ENCODE measurements at places on chromosomes 7 and 10.

DNA sequence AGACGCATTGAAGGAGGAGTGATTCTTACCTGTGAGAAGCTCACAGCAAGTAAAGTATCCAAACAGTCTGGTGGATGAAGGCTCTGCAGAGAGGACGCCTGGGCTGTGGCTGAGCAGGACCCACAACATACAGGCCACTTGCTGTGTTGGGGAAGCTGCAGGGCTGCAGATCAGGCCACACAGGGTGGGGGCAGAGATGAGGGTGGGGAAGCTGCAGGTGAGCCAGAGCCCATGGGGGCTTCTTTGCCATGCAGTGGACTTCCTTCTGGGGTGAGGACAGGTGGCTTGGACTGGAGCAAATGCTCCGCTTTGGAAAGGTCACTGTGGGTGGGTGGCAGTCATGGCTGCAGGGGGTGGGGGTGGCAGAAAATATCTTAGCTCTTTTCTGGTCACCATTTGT, 214.8 kb downstream of the GLRX3 start:
- no peak for DNase-seq

DNA sequence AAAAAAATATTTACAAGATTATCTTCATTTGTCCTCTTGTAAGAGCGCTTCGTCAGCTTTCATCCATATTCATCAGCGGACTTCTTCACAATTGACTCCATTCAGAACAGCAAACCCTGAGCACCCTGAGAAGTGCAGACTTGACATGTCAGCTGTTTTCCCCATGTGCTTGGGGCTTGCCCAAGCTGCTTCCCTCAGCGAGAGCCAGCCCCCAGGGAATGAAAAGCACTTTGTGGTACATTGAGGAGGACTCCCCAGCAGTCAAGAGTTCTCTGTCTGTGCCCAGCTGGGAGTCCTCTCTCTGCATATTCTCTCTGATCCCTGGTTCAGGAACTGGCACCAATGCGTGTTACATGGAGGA, 22.7 kb downstream of the HKDC1 start:
- no peak for DNase-seq

- DNase-seq = no peak
Measured at GRCh38 chr7:157339777-157340677, 3.2 kb downstream of the DNAJB6 start.

GRCh38 chr10:84084342-84084741, 55.0 kb upstream of the GHITM start:
- DNase-seq = no peak

DNA sequence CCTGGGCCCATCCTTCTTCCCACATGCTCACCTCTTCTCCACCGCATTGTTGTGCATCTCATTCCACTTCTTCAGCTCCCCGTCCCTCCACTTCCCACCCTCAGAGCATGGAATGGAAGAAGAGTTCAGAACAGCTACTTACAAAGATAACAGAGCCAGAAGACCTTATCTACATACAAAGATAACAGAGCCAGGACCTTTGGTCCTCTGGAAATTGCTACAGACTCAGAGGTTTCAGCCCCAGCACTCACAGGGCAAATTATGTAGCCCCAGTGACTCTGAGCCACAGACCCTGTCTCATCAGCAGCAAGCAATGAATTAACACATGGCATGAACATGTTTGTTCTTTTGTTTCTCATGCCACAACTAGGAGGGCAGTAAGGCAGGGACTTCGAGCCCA, 28.7 kb upstream of the SLC29A3 start:
- no peak for DNase-seq

- DNase-seq = no peak
Measured at GRCh38 chr7:103577059-103577458, 131.1 kb upstream of the SLC26A5 start.

- no peak for DNase-seq
Measured at GRCh38 chr10:62818426-62819011, 2.4 kb upstream of the EGR2 start.

DNA sequence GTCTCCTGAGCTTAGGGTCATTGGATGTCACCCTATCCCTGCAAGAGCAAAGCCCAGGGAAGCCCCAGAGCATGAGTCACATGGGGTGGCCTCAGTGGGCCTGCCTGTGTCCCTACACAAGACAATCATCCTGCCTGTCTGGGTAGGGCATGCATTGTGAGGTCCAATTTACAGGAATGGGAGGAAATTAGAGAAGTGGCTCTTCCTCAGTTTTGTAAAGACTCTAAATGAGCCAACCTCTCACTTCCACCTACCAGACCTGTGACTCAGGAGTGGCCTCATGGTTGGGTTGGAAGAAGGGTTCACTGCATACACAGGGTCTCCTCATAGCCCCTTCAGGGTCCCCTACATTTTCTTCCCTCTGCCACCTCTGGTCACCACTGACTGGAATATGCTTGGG, 43.6 kb upstream of the SMNDC1 start:
- no peak for DNase-seq

DNA sequence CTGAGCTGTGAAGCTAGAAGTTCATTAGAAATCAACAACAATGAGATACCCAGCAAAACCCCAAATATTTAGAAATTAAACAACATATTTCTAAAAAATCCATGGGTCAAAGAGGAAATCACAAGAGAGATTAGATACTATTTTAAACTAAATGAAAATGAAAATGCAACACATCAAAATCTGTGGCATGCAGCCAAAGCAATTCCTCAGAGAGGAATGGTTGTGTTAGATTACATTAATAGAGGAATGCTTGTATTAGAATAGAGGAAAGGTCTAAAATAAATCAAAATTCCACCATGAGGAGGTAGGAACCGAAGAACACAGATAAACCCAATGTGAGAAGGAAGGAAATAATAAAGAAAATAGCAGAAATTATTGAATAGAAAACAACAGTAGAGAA, 642.1 kb upstream of the GALNT17 start:
- no peak for DNase-seq

DNA sequence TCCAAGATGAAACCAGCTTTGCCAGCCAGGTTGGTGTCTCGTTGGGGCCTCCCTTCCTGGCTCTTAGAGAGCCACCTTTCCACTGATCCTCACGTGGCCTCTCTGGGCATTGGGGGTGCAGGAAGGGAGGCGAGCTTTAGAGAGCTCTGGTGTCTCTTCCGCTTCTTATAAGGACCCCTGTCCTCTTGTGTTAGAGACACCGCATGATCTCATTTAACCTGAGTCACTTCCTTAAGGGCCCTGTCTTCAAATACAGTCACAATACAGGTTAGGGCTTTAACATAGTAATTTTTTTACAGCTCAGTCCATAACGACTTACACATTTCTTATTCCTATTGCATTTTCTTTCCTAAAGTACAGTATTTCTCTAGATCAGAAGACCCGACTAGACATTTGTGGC, 535.8 kb downstream of the SDK1 start:
- no peak for DNase-seq

GRCh38 chr7:691361-692045, 35.0 kb upstream of the DNAAF5 start:
- DNase-seq = no peak
